ENCODE measurements at places on chromosomes 3 and 15.

DNA sequence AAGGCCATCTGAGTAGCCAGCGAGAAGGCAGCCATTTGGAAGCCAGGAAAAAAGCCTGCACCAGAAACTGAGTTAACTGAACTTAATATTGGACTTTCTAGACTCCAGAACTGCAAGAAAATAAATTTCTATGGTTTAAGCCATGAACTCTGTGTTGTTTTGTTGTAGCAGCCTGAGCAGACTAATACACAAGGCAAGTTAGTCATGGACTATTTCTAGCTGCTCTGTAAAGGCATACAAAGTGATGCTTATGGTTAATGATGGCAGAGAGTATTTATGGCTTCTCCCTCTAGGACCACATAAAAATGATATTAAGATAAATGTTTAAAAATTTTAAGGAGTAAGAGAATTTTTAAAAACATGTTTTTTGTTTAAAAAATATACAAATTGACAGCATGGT is 37.1 kb downstream of the PROS1 start:
- no peak for DNase-seq

GRCh38 chr3:16151109-16151508 is 23.4 kb upstream of the GALNT15 start:
- DNase-seq: no peak

GRCh38 chr3:71488882-71489281 is 94.6 kb downstream of the FOXP1 start:
- DNase-seq: no peak

DNA sequence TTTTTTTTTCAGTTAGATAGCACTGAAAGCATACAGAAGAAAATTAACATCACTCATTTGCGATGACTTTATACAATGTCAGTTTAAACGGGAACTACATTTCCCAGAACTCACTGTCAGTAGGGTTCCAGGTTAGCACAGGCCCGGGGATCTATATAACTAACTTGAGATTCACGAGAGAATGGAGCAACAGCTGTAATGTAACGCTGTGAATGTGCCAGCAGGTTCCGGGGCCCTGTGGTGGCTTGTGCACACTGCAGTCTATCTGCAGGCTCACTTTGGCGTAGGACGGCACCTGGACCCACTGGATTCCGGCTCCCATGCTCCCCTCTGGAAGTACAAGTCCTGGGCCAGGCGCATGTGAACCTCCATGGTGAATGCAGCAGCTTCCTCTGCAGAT is 19.4 kb downstream of the CCR1 start:
- DNase-seq: no peak

DNA sequence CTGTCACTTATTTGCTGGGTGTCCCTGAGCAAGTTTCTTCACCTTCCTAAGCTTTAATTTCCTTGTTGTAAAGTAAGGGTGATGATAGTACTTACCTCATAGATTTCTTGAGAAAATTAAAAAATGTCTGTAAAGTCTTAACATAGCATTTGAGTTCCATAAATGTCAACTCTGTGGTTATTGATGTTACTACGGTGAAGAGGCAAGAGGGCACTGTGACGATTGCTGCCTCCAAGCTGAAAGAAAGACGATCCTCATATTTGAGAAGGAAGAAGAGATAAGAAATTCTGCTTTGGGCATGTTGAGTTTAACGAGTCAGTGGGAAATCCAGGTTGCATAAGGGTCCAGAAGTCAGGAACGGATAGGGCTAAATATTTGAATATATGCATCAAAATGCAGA is 240.8 kb upstream of the ZPLD1 start:
- DNase-seq: no peak
